ENCODE measurements at places on chromosomes 1 and 21. TPM values are rescaled to one million over a fixed set of nuclear protein-coding genes. Genes with fewer than 3 reads are reported as not detected.

GRCh38 chr1:83034851-83035250, 964.1 kb downstream of the TTLL7 start:
- H3K27ac ChIP-seq: no peak overlapping the region
- DNase-seq: no peak
- H3K4me1 ChIP-seq: no peaks in the 10 kb centered on the region
- H3K36me3 ChIP-seq: no peaks in the 10 kb centered on the region

The CFHR2 gene
- total RNA-seq: 0.09 TPM

The KCNK1 gene
- total RNA-seq: 0.66 TPM

GRCh38 chr1:188672153-188672552, 1805.5 kb downstream of the BRINP3 start:
- no peaks in the 10 kb centered on the region for H3K4me1 ChIP-seq
- no peak for DNase-seq
- no peaks in the 10 kb centered on the region for H3K27me3 ChIP-seq
- H3K4me3 ChIP-seq: no peak overlapping the region
- no peaks in the 10 kb centered on the region for H3K36me3 ChIP-seq

The ESRRG gene
- total RNA-seq: 1.3 TPM

DNA sequence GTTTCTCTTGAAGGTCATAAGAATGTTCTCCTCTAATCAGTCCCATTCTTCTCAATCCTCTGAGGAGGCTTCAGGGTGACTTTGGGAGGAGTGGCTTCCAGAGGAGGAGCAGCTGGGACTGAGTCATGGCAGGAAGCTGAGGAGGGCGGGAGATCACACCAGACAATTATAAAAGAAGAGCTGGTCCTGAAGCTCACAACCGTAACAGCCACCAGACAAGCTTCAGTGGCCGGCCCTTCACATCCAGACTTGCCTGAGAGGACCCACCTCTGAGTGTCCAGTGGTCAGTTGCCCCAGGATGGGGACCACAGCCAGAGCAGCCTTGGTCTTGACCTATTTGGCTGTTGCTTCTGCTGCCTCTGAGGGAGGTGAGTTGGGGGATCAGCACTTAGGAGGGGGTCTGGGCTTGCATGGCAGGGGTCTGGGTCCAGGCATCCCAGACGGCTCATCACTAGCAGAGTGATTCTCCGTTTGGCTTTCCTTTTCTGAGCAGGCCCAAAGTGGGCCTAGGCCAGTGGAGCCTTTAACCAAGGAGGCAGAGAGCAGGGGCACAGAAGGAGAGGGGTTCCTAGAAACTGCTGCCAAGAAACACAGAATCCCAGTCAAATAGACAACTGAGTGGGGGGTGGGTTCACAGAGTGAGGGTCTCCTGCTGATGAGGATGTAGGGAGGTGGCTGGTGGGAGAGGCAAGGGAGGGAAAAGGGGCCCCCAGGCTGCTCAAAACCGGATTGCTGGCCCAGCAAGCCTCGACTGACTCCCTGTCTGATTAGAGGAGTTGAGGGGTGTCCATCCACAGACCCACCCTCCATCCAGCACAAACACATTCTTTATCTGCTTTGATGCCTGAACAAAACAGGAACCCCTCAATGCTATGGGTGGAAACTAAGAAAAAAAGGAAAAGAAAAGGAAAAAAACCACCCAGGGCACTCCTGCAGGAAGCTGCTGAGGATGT, at the start of gene ECM1:
Gene ECM1, plus strand, starts transcription at position 198 of the 953 bp plus-strand sequence. Its CDS starts 101 bp downstream, at position 299.
- no peak for DNase-seq
- no peak within 1 kb of the TSS for H3K27ac ChIP-seq
- peaks cover 40% of the 10 kb centered on the region for H3K36me3 ChIP-seq

GRCh38 chr1:197675583-197676208, 99.6 kb downstream of the DENND1B start:
- no peak overlapping the region for H3K4me3 ChIP-seq
- H3K27me3 ChIP-seq: no peaks in the 10 kb centered on the region
- no peak overlapping the region for H3K27ac ChIP-seq
- no peak for DNase-seq

- H3K27ac ChIP-seq: no peak overlapping the region
- no peak for DNase-seq
- no peak overlapping the region for H3K4me3 ChIP-seq
- H3K4me1 ChIP-seq: no peaks in the 10 kb centered on the region
- H3K27me3 ChIP-seq: no peaks in the 10 kb centered on the region
- H3K36me3 ChIP-seq: no peaks in the 10 kb centered on the region
These were observed 99.5 kb downstream of the UBE2U start for GRCh38 chr1:64302971-64303370.

All from thymus (tissue), 14 donors.